ENCODE measurements at places on chromosomes 11 and 22. TPM values are rescaled to one million over a fixed set of nuclear protein-coding genes. Genes with fewer than 3 reads are reported as not detected.
A peak's percentile ranks its signal among the peaks of the same experiment; 100 is the strongest.

Gene NCR3LG1
- total RNA-seq: 1.4 TPM

Gene SEPTIN5
- total RNA-seq: not detected

Gene GPR137
- total RNA-seq: 62.7 TPM

Gene JAML
- 1.4 TPM for total RNA-seq

Gene KLHL35
- total RNA-seq: 0.62 TPM

Gene BARX2
- total RNA-seq: not detected

Gene PIWIL4
- total RNA-seq: 0.86 TPM

Gene VWA5A
- total RNA-seq: 12.5 TPM

Gene TRIM34
- 6.2 TPM for total RNA-seq

Gene RFPL3
- total RNA-seq: not detected

GRCh38 chr11:33500861-33501479, 199.7 kb downstream of the C11orf91 start:
- peaks cover 53% of the 10 kb centered on the region for H3K27me3 ChIP-seq
- no peak overlapping the region for H3K27ac ChIP-seq
- H3K4me3 ChIP-seq: no peak overlapping the region
- peaks cover 5% of the 10 kb centered on the region for H3K36me3 ChIP-seq
- no peak for DNase-seq

GRCh38 chr11:45313171-45313865, 27.2 kb upstream of the SYT13 start:
- no peak overlapping the region for H3K27ac ChIP-seq
- H3K27me3 ChIP-seq: peaks cover 40% of the 10 kb centered on the region
- no peaks in the 10 kb centered on the region for H3K4me1 ChIP-seq
- DNase-seq: no peak

DNA sequence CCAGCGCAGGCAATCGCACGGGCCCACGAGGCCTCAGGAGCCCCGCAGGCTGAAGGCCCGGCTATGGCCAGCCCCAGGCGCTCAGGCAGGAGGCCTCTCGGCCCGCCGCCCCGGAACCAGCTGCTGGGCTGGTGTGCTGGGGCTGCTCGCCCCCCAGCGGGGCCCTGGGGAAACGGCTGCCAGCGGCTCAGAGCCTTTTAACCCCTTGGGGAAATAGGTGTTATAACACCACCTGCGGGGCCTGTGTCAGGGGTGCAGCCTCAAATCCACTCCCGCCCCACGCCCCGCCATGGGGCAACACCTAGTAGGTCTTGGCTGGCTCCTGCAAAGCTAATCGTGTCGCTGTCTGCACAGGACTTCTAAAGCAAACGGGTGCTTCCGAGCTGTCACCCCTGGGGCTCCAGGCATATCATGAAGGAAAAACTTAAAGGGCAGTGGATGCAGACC, 237.4 kb downstream of the TTC28 start:
- H3K36me3 ChIP-seq: no peaks in the 10 kb centered on the region
- peak; percentile 79 for DNase-seq
- H3K4me3 ChIP-seq: peak overlapping the region; percentile 79
- peaks cover 22% of the 10 kb centered on the region for H3K27me3 ChIP-seq
- H3K27ac ChIP-seq: peak overlapping the region; percentile 11
- H3K4me1 ChIP-seq: peaks cover 8% of the 10 kb centered on the region

DNA sequence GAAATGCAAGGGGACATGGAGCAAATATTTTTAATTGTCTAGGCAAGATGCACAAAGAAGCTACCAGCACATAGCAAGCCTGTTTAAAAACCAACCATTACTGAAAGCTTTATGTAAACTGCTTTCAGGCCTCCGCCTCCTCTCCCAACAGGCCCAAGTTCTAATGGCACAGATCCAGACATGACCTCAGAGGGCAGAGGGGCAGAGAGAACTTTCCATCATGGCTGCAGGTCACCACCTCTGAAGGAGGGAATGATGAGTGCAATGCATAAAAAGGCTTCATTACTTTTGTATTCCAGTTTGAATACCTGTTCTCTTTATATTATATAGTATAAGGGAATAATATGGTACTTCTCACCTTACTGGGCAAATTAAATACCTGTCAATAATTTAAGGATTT, 15.2 kb downstream of the DDX17 start:
- H3K4me1 ChIP-seq: peaks cover 30% of the 10 kb centered on the region
- peaks cover 50% of the 10 kb centered on the region for H3K36me3 ChIP-seq
- H3K4me3 ChIP-seq: no peak overlapping the region
- peak overlapping the region; percentile 67 for H3K27ac ChIP-seq
- no peaks in the 10 kb centered on the region for H3K27me3 ChIP-seq

- H3K27me3 ChIP-seq: peaks cover 3% of the 10 kb centered on the region
- DNase-seq: no peak
- no peak overlapping the region for H3K4me3 ChIP-seq
- peaks cover 13% of the 10 kb centered on the region for H3K4me1 ChIP-seq
These were observed 7.8 kb upstream of the BCL9L start for GRCh38 chr11:118933486-118933885.

DNA sequence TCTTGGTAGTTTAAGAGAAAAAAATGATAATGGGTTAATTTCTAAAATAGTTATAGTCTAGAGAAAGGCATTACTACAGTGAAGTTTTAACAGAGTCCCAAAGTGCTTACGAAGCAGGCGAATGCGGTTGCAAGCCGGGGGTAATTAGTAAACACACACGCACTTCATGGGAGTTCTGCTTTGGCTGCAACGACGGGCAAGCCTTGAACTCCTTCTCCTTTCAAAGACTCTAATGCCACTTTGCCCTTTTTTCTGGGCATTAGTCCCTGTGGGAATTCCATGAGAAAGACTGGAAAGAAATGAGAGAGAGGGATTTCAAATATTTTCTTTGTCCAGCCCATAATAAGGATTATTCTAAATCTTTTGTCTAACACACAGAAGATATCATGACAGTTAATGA, 66.1 kb downstream of the TENM4 start:
- DNase-seq: no peak
- no peak overlapping the region for H3K4me3 ChIP-seq

DNA sequence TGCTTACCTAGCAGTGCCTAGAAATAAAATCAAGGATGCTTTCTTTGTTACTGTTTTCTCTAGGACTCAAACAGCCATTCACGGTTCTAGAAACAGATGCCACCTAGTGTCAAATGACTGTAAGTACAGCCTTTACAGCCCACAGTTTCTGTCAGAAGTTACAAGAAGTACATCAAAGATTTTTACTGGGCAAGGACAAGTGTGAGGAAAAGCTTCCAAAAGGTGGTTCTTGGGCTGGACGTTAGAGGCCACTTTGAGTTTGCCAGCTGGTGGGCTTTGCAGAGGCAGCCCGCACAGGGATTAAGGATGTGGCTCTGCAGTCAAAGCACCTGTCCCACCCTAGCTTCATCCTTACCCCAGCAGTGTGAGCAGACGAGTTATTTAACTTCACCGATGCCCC, 6.9 kb downstream of the KMT5B start:
- H3K4me3 ChIP-seq: no peak overlapping the region
- no peaks in the 10 kb centered on the region for H3K27me3 ChIP-seq
- H3K27ac ChIP-seq: no peak overlapping the region
- no peak for DNase-seq

- no peak for DNase-seq
- H3K4me3 ChIP-seq: no peak overlapping the region
- H3K27me3 ChIP-seq: no peaks in the 10 kb centered on the region
These were observed 38.8 kb downstream of the MARK2 start for GRCh38 chr11:63877658-63878241.

- no peaks in the 10 kb centered on the region for H3K4me1 ChIP-seq
- H3K27me3 ChIP-seq: no peaks in the 10 kb centered on the region
- no peak overlapping the region for H3K27ac ChIP-seq
- H3K36me3 ChIP-seq: no peaks in the 10 kb centered on the region
These were observed 369.3 kb downstream of the SOX6 start for GRCh38 chr11:15987046-15987445.

DNA sequence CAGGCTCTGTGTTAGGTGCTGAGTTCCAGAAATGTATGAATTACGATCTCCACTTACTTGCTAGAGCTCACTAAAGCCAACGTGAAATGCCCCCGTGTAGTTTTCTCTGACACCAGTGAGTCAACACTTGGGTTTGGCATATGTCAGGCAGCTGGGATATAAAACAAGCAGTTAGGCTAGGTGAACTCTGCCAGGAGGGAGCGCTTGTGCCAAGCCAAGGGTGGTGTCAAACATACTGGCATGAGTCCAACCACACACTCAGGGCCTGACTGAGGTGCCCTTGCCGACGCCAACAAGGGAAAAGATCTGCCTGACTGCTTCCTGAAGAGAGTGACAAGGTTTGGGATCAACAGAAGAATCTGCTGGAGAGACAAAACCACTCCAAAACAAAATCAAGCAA, 167.8 kb upstream of the NARS2 start:
- H3K27ac ChIP-seq: no peak overlapping the region
- H3K4me1 ChIP-seq: no peaks in the 10 kb centered on the region
- no peak overlapping the region for H3K4me3 ChIP-seq
- H3K36me3 ChIP-seq: no peaks in the 10 kb centered on the region
- H3K27me3 ChIP-seq: peaks cover 8% of the 10 kb centered on the region

- H3K27ac ChIP-seq: no peak overlapping the region
- H3K4me3 ChIP-seq: peak overlapping the region; percentile 34
- H3K4me1 ChIP-seq: peaks cover 20% of the 10 kb centered on the region
These were observed 1.9 kb downstream of the CD151 start for GRCh38 chr11:834371-835316.

DNA sequence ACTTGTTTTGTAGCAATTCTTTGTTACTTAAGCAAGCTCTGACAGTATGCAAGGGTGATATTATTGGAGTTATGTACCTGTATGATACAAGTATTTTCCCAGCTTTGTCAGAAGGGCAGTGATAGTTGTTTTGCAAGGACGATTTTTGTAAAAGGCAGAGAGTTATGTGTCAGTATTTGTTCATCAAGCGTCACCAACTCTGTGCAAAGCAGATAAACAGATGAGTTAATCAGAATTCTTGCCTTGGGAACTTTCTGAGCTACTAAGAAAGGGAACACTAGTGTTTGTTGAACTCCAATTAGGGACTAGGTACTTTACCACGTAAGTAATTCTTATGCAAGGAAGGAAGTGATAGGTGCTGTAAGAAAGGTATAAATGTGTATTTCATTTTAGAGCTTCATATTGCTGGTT, 1.4 kb downstream of the USP47 start:
- H3K27ac ChIP-seq: no peak overlapping the region
- peaks cover 10% of the 10 kb centered on the region for H3K4me1 ChIP-seq
- H3K4me3 ChIP-seq: no peak overlapping the region
- no peak for DNase-seq

GRCh38 chr11:23288003-23288783, 427.9 kb upstream of the CCDC179 start:
- no peak for DNase-seq
- no peak overlapping the region for H3K4me3 ChIP-seq
- no peaks in the 10 kb centered on the region for H3K27me3 ChIP-seq
- H3K27ac ChIP-seq: no peak overlapping the region

GRCh38 chr11:93133488-93134109, 64.2 kb downstream of the SLC36A4 start:
- H3K4me1 ChIP-seq: no peaks in the 10 kb centered on the region
- H3K36me3 ChIP-seq: no peaks in the 10 kb centered on the region
- no peak for DNase-seq
- H3K4me3 ChIP-seq: no peak overlapping the region
- H3K27me3 ChIP-seq: no peaks in the 10 kb centered on the region
- H3K27ac ChIP-seq: no peak overlapping the region

- no peaks in the 10 kb centered on the region for H3K4me1 ChIP-seq
- no peak for DNase-seq
- H3K36me3 ChIP-seq: no peaks in the 10 kb centered on the region
- no peak overlapping the region for H3K27ac ChIP-seq
- no peak overlapping the region for H3K4me3 ChIP-seq
These were observed 145.5 kb downstream of the TRIM29 start for GRCh38 chr11:119992171-119993051.

DNA sequence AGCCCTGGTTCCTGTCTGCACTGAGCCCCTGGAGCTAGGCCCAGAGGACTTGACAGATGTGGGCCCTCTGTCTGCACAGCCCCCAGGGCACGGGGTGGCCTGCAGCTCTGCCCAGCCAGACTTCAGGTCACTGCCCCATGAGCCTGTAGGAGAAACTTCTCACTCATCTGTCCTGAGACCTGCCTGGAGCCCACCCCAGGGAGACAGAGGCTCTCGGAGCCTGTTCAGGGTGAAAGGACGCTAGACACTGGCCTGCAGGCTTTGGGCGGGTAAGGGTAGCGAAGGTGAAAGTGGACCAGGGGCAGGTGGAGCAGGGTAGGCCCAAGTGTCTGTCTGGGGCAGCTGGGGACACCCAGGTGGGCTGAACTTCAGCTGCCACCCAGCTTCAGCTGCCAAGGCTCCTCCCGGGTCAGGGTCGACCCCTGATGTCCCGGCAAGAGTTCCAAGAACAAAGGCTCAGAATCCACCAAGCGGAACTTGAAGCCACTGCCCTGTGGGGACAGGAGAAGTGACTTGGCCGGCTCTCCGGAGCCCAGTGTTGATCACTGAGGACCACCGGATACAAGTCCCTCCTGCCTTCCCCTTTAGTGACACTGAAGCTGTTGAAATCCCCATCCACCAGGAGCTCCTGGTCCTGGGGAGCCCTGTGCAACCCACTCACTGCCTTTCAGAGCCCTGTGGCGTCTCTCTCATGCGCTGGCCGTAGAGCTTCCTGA, 90.3 kb downstream of the KCNQ1 start:
- no peak overlapping the region for H3K4me3 ChIP-seq
- peaks cover 14% of the 10 kb centered on the region for H3K4me1 ChIP-seq
- H3K27ac ChIP-seq: no peak overlapping the region
- no peaks in the 10 kb centered on the region for H3K36me3 ChIP-seq
- no peaks in the 10 kb centered on the region for H3K27me3 ChIP-seq

- H3K36me3 ChIP-seq: peaks cover 9% of the 10 kb centered on the region
- H3K27me3 ChIP-seq: peaks cover 10% of the 10 kb centered on the region
- H3K27ac ChIP-seq: no peak overlapping the region
- no peak overlapping the region for H3K4me3 ChIP-seq
These were observed 56.8 kb downstream of the SLC1A2 start for GRCh38 chr11:35362521-35362980.

DNA sequence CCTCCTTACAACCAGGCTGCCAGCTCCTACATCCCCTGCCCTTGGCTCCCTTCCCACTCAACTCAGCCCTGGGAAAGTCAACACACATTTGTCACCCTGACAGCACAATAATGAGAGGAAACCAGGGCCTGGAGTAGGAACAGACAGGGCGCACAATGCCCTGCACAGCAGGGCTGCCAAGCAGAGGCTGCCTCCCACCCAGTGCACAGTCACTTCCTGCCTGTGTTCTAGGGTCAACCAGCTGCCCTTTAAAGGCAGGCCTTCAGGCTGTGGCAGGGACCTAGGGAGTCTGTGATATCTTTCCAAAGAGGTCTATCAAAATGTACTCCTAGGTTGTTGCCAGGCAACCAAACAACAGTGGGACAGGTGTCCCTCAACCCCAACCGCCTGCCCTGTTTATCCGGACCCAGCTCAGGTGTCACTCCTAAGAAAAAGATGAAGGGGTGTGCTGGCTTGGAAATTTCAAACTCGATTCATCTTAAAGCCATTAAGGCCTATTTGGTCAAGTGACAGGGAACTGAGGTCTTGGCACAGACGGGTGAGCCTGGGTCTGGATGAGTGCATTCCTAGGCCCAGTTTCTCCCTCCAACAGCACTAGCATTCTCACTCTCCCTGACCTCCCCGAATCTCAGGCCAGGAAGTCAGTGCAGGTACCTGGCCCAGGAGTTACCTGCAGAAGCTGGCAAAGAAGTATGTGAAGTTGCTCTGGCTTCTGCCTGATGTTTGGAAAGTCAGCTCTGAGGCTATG, 110.3 kb upstream of the PITPNB start:
- H3K4me3 ChIP-seq: no peak overlapping the region
- H3K27ac ChIP-seq: no peak overlapping the region
- DNase-seq: no peak
- no peaks in the 10 kb centered on the region for H3K27me3 ChIP-seq
- no peaks in the 10 kb centered on the region for H3K4me1 ChIP-seq
